Tongue (tissue), 3 donors: ENCODE measurements at places on chromosomes 1 and 21.
A peak's percentile ranks its signal among the peaks of the same experiment; 100 is the strongest.

GRCh38 chr1:227401562-227402342 lies 83.5 kb upstream of the CDC42BPA start:
- DNase-seq, result no peak

DNA sequence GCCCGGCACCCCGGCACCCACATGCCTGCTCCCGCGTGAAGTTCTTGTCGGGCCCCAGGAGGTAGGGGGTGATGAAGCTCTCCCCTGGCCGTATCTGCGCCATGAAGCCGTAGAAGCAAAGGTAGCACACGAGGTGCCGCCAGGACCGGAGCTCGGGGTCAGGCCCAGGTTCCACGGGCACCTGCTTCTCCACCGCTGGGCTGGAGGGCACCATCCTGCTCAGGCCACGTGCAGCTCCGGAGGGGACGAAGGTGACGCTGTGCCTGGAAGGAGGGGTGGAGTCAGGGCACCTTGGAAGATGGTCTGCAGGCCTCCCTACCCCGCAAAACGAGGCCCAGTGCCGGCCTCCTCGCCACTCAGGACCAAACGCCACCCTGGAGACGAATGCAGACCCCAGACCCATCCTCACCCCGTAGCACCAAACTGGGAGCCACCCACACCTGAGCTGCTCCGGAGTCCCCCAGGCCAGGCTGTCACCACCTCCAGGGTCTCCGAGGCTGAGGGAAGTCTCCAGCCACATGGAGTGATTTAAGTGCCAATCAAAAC lies 4.4 kb downstream of the SLC19A1 start:
- DNase-seq, result no peak

DNA sequence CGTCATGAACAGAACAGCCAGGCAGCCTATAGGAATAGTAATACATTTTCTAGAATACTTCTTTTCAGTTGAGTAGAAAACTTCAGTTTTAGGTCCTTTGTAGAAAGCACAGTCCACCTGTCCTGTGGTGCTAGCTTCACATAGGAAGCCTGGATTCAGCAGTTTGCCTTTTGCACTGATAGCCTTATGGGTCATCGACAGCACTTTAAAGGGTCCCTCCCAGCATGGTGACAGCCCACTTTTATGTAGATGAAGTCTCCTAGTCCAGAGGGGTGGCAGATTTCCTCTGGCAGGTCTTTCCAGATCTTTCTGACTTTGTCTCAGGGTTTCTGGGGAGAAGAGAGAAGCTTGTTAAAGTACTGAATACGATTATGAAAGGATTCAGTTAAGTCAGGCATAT lies 161.4 kb upstream of the TNR start:
- no peak for DNase-seq

DNA sequence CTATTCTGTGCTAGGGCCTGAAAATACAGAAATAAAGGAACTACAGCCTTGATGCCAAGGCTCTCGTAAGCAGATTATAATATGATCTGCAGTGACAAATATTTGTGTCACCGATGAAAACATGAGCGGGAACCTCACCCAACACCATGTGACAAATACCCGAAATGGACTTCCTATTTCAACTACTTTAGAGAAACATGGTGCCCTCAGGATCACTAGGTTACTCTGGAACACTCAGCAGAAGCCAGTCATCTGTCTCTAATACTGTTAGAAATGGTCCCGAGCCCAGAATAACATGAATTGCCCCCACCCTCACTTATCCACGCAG lies 463 bp upstream of the VAMP3 start:
- no peak for DNase-seq

- peak; percentile 93 for DNase-seq
These were observed 25.7 kb downstream of the PRMT2 start for GRCh38 chr21:46661211-46661625.

DNA sequence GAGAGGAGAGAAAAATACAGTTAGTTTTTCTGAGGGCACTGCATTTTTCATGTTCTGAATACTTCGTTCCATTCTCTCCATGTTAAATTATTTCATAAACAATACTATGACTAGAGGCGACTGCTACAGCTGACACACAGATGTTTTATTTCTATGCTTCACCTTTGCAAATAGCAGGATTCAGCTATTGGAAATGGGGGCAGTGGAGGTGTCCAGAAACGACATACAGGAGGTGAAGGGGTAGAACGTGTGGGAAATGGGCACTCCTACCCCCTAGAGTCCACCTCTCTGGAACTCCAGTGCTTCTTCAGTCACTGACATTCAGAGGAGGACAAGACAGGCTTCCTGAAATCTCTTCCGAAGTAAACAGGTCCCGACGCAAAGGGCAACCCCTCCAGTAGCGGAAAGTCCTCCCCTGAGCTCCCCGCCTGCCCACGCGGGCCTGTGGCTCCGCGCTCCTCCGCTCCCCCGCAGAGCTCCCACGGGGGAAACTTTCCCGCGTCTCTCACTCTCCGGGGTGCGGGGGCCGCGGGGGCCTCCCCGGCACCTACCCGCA lies 480 bp downstream of the DPYD start:
- peak; percentile 54 for DNase-seq

GRCh38 chr1:228552596-228553176 lies 65.5 kb downstream of the RNF187 start:
- DNase-seq, result no peak

- no peak for DNase-seq
These were observed 87.6 kb downstream of the DRAM2 start for GRCh38 chr1:111052246-111052645.

DNA sequence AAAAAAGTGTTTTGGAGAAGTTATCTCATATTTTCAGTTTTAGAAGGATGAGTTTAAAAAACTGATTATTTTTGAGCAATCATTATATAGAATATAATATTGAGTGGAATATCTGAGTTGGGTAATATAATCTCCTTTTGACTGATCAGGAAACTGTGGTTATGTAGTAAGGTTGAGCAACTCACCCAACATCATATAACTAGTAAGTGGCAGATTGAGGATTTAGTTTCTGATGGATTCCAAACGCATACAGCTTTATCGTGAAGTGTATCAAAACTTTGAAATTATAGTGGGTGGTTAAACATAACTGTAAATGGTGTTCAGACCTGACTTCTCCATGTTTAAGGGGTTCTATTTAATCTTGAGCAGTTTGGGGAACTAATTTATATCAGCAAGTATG lies 98.6 kb downstream of the OLFM3 start:
- DNase-seq, result no peak

- no peak for DNase-seq
These were observed 188.9 kb upstream of the TMEM51 start for GRCh38 chr1:14964711-14965055.

GRCh38 chr1:100627936-100628335 lies 90.0 kb downstream of the GPR88 start:
- DNase-seq, result no peak

DNA sequence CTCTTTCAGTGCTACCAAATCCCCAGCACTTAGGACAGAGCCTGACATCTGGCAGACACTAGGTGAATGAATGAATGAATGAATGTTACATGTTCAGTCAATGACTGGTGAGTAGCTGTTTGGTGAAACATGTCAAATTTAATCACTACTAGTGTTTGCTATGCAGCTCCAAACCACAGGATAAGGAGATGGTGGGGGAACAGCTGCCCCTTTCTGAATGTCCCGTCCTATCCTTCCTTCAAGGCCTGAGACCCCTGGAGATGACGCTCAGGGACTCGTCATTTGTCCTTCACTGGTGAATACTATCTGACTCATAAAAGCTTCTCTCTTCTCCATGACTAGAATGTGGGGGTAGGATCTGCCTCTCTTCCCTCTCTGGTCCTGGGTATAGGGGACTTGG lies 175.4 kb downstream of the HIVEP3 start:
- no peak for DNase-seq

- peak; percentile 69 for DNase-seq
These were observed 65.1 kb upstream of the RGL1 start for GRCh38 chr1:183739741-183740271.

GRCh38 chr1:156162430-156163037 lies 9.1 kb downstream of the SEMA4A start:
- no peak for DNase-seq

- DNase-seq, result no peak
These were observed 164.5 kb upstream of the COA6 start for GRCh38 chr1:234208791-234209190.

DNA sequence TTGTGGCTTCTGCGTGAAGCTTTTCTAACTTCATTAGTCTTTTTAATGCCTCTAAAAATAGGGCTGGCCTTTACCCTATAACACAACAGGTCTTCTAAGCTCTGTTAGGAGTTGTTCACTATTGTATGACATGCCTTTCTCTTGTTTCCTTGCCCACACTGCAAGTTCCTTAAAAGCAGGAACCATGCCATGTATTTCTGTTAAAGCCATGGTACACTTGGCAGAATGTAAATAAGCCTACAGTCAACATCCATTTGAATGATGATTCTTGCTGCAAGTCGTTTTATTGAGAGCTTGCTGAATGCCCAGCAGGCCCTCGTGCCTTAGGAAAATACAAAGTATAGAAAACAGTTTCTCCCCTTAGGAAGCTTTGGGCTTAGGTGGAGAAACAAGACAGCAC lies 214.6 kb downstream of the DUSP10 start:
- DNase-seq, result no peak

GRCh38 chr1:197961449-197961848 lies 44.3 kb downstream of the LHX9 start:
- no peak for DNase-seq

- DNase-seq, result peak; percentile 45
These were observed 19.1 kb upstream of the SLC5A9 start for GRCh38 chr1:48203287-48203900.

GRCh38 chr1:160519642-160520435 lies 3.2 kb downstream of the SLAMF6 start:
- DNase-seq, result no peak

- no peak for DNase-seq
These were observed 6.9 kb upstream of the MX1 start for GRCh38 chr21:41418956-41419680.

DNA sequence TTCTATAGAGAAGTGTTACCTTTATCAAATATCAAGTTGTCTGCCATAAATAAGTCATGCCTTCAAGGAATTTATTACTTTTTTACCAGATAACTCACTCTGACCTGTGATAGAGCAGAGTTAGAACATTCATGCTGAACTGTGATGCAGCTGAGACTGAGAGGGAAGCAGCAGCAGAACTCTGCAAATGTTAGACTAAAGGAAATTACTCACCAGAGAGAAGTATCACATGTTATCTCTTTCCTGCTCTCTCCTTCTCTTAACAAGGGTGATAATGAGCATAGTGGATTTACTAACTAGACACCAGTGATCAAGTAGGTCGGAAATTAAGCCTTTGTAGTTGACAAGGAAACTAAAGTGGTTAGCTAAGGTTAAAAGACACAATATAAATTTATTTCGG lies 181.6 kb downstream of the RASAL2 start:
- no peak for DNase-seq

DNA sequence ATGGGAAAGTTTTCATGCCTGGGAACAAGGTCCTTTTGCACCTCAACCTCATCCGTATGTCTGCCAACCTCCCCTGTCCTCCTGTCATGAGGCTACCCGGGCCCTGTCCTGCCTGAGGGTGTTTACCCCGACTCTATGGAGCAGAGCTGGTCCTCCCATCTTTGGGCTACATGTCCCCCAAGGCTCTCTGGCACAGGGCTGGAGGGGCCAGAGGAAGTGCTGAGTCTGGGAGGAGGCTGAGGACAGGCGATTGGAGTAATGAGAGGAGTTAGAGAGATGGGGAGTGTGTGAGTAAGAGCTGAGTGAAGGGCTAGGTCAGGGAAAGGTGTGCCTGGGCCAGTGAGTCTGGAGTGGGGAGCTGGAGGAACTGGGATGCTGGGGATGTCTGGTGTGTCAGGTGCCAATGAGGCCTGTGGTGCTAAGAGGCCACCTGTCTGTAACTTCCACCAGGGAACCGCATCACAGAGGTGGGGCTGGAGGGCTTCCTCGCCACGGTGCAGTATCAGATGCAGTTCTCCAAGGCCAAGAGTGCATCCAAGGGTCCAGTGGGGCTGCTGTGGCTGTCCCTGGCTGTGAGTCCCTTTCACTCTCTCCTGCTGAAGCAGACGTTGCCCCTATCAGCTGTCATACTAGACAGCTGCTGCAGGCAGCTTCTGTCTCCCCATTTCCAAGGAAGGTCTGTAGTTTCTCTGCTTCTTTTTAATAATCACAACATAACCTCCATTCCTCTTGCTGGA lies 11.7 kb downstream of the LRRC71 start:
- peak; percentile 38 for DNase-seq

GRCh38 chr1:113940365-113941244 lies 11.5 kb downstream of the HIPK1 start:
- DNase-seq, result no peak

- DNase-seq, result peak; percentile 51
These were observed 54.2 kb upstream of the SPATA6 start for GRCh38 chr1:48526008-48526710.

GRCh38 chr1:157119448-157119847 lies 18.7 kb downstream of the ETV3 start:
- no peak for DNase-seq

DNA sequence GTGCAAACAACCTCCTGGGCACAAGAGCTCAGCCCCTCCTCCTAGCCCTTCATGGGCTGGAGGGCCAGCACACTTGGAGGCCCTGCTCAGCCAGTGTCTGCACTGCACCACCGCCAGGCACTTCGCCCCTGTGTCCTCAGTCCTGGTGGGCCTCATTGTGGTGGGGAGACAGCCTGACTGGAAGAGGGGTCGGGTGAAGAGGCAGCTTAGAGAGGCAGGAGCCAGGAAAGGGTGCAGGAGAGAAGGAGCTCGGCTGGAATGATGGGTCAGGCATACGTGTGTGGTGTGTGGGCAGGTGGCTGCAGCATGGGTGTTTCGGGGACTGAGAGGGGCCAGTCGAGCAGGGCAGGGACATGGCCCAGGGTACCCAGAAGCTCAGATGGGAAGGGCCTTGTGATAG lies 4.1 kb downstream of the WNT3A start:
- DNase-seq, result no peak

- no peak for DNase-seq
These were observed 2.6 kb upstream of the TAGLN2 start for GRCh38 chr1:159927849-159928431.

GRCh38 chr1:96524100-96524499 lies 197.5 kb upstream of the PTBP2 start:
- DNase-seq, result no peak

GRCh38 chr1:167118188-167118587 lies 24.3 kb downstream of the STYXL2 start:
- DNase-seq, result no peak

DNA sequence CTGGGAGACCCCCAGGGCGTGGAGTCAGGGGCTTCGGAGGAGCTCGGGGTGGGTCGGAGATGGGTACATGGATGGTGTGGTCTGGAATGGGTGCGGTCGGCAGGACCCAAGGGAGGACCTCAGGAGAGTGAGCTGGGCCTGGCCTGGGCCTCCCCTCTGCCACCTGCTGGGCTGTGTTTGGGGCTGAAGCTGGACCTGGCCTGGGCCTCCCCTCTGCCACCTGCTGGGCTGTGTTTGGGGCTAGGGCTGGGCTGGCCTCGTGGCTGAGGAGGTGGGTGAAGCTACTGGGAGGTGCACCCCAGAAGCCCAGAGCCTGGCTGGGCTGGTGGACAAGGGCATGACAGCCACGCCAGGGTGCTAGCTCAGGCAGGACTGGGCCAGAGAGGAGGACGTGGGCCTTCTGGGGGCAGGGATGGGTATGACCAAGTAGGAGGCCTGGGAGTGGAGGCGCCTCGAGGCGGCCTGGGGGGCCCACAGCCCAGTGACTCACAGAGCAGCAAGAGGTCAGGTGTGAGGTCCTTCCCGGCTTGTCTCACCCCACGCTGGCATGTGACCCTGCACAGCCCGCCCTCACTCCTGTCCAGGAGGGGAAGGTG lies 14.5 kb downstream of the SAMD11 start:
- DNase-seq, result no peak

GRCh38 chr1:225464851-225465792 lies 37.3 kb upstream of the LBR start:
- no peak for DNase-seq

GRCh38 chr1:97145321-97145956 lies 423.9 kb downstream of the PTBP2 start:
- peak; percentile 8 for DNase-seq
